Mammary microvascular endothelial cell (primary cell): ENCODE measurements at places on chromosomes 2 and 18. TPM values are rescaled to one million over a fixed set of nuclear protein-coding genes. Genes with fewer than 3 reads are reported as not detected.

TSPYL6 gene
- not detected in 2 replicates for total RNA-seq

STON1 gene
- total RNA-seq, result 2.7 and 2.9 TPM in 2 replicates

HOXD12 gene
- not detected in 2 replicates for total RNA-seq

CD8A gene
- not detected in 2 replicates for total RNA-seq

SPATA3 gene
- not detected in 2 replicates for total RNA-seq

CDH7 gene
- not detected in 2 replicates for total RNA-seq

DOK6 gene
- under 0.01 TPM in 1 of 2 replicates, not detected in the other for total RNA-seq

VWA3B gene
- total RNA-seq, result not detected in 2 replicates

NPHP1 gene
- 2.5 and 5.7 TPM in 2 replicates for total RNA-seq

IFIH1 gene
- total RNA-seq, result 24.5 and 26.0 TPM in 2 replicates

CYRIA gene
- 7.5 and 10.2 TPM in 2 replicates for total RNA-seq

CDKL4 gene
- 0.74 and 1.1 TPM in 2 replicates for total RNA-seq

PJVK gene
- total RNA-seq, result not detected in 2 replicates

LMAN2L gene
- total RNA-seq, result 16.8 and 19.4 TPM in 2 replicates

ITGB6 gene
- total RNA-seq, result 0.39 TPM in 1 of 2 replicates, not detected in the other
